Globus pallidus (tissue), 1 donor: ENCODE measurements at places on chromosomes 2 and 18.

GRCh38 chr18:3830604-3831003 lies 380.6 kb downstream of the TGIF1 start:
- no peak for DNase-seq

GRCh38 chr18:47932190-47932589 lies 1.7 kb upstream of the SMAD2 start:
- no peak for DNase-seq

GRCh38 chr2:128681507-128681906 lies 362.8 kb upstream of the HS6ST1 start:
- DNase-seq = no peak

GRCh38 chr2:138499684-138500083 lies 1.9 kb upstream of the SPOPL start:
- no peak for DNase-seq

GRCh38 chr18:42860548-42860947 lies 254.9 kb downstream of the RIT2 start:
- DNase-seq = no peak

DNA sequence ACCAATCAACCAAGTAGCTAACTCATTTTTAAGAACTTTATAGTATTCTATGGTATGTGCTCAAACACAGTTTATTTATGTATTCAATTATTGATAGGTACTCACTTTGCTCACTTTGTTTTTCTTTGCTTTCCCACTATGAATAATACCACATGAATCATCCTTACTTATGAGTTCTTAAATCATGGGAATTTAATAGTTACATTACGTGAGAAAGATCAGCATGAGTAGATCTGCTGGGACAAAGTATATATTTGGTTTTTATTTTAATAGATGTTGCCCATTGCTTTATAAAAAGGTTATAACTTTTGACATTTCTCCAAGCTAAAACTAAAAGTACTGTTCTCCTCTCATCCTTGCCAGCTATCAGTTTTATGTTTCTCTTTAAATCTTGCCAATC lies 390.7 kb downstream of the LRATD1 start:
- DNase-seq = no peak

GRCh38 chr18:6781796-6782195 lies 52.3 kb downstream of the ARHGAP28 start:
- DNase-seq = no peak

GRCh38 chr2:201414099-201415023 lies 36.9 kb downstream of the TRAK2 start:
- DNase-seq = no peak

DNA sequence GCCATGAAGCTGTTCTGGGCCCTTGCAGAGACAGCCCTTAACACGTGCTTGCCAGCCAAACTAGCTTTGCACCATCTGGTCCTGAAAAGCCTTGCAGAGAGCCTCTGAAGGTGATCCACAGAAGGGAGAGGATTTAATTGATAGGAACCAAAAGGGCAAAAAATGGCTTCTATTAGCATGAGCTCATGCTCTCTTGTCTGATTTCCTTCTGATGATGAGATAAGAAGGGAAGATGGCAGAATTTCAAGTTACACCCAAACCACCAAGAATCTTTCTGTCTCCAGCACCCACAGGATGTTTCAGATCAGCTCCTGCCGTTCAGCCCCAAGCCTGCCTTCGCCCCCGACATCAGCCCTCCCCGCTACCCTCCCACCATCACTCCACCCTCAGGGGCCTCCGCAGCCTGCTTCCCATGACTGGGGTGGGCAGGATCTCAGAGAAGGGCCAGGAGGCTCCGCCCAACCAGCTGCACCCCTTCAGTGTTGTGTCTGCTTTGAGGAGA lies 23.4 kb upstream of the GLI2 start:
- no peak for DNase-seq

GRCh38 chr2:121257480-121257840 lies 27.5 kb downstream of the TFCP2L1 start:
- no peak for DNase-seq

- no peak for DNase-seq
Measured at GRCh38 chr18:28204154-28204553, 27.2 kb upstream of the CDH2 start.

GRCh38 chr2:142094233-142094632 lies 36.6 kb downstream of the LRP1B start:
- no peak for DNase-seq

GRCh38 chr18:48913201-48913600 lies 37.6 kb downstream of the SMAD7 start:
- DNase-seq = no peak

DNA sequence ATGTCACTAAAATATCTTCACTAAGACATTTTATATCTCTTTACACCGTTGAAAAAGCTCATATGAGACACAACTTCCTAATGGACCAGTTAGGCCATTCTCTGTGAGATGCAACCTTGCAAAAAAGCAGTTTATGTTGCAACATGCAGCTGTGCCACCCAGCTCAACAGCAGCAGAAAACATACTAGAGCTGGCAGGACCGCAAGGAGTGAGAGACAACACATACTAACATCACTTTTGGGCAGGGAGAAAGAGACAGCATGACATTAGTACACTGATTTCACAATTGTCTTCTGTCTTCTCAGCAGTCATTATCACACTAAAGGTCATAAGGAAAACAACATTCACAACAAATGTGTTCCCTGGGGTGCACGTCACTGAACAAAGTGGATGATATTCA lies 122.9 kb downstream of the EPB41L3 start:
- DNase-seq = peak; percentile 74

GRCh38 chr18:49076654-49077166 lies 125.9 kb upstream of the SMAD7 start:
- no peak for DNase-seq

- no peak for DNase-seq
Measured at GRCh38 chr2:196743165-196743564, 56.3 kb downstream of the GTF3C3 start.

- no peak for DNase-seq
Measured at GRCh38 chr2:118849226-118850167, 2.0 kb upstream of the EN1 start.

DNA sequence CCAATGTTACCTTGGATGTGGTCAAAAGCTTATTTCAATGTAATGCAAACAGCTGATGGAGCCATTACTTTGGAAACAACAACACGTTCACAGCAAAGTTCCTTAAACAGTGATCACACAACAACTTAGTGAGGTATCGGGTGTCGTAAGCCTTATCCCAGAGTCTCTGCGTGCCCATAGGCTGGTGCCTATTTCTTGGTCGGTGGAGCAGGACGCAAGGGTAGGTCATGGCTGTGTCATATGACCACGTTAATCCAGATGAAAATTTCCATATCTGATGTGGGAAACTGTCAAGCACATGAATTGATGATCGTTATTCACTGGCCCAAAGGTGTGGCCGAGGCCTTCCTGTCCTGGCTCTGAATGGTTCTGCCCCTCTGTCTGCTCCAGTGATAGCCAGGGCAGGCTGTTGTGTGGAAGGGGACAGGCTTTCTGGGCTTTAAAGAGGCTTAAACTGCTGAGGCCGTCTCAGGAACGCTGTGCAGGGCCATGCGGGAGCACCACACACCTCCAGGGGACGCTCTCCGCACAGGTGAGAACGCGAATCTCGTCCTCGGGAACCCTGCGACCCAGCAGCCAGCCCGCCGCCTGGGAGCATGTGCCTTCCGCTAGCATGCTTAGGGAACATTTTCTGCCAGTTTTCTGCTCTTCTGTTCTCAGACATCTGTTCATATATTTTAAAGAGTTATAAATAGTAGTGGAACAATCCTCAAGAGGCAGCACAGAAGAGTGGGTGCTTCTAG lies 90.6 kb downstream of the KCTD1 start:
- DNase-seq = no peak

- DNase-seq = no peak
Measured at GRCh38 chr2:489838-490237, 187.4 kb downstream of the TMEM18 start.

DNA sequence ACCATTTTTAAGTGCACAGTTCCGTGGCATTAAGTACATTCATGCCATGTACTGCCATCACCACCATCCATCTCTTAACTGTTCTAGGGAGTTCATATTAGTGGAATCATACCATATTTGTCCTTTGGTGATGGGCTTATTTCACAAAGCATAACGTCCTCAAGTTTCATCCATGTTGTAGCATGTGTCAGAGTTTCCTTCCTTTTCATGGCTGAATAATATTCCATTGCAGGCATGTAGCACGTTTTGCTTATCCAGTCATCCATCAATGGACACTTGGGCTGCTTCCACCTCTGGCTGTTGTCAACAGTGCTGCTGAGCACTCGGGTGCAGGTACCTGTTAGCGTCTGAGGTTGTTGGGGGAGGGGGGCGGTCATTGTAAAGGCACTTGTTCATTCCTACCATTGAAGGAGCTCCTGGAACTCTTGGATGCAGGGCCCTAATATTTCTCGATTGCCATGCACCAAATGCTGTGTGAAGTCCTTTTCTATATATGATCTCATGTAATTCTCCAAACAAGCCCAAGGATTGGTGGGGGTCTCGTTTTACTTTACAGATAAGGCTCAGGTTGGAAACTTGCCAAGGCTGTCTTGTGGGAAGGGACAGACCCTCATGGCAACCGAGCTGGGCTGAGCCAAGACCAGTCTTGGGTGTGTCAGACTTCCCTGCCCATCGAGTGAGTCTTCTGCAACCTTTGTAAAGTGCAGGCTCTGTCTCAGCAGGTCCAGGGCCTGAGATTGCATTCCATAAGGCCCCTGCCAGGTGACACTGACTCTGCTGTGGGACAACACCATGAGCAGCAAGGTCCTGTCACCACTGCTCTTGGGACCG lies 42.9 kb upstream of the SH3RF3 start:
- no peak for DNase-seq

DNA sequence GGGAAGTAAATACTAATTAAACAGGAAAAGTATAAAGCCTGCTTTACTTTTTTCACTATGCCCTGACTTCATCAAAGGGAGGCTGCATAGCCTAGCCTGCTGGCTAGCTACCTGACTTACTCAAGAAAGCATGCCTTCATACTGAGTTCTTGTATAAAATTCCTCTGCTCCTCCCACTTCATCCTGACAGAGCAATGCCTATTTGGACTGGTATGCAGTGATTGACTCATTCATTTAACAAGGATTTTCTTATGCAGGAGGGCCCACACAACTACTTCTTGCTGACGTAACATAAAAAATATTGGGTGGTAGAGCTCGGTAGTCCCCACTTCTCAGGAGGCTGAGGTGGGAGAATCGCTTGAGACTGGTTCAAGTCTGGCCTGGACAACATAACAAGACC lies 70.5 kb downstream of the PRPF40A start:
- no peak for DNase-seq

GRCh38 chr2:226794751-226795171 lies 4.9 kb downstream of the IRS1 start:
- no peak for DNase-seq

GRCh38 chr2:241040081-241040803 lies 41.8 kb downstream of the SNED1 start:
- no peak for DNase-seq

GRCh38 chr18:36672437-36673344 lies 156.1 kb downstream of the TPGS2 start:
- DNase-seq = no peak

GRCh38 chr18:26593365-26594320 lies 45.3 kb upstream of the KCTD1 start:
- DNase-seq = no peak

DNA sequence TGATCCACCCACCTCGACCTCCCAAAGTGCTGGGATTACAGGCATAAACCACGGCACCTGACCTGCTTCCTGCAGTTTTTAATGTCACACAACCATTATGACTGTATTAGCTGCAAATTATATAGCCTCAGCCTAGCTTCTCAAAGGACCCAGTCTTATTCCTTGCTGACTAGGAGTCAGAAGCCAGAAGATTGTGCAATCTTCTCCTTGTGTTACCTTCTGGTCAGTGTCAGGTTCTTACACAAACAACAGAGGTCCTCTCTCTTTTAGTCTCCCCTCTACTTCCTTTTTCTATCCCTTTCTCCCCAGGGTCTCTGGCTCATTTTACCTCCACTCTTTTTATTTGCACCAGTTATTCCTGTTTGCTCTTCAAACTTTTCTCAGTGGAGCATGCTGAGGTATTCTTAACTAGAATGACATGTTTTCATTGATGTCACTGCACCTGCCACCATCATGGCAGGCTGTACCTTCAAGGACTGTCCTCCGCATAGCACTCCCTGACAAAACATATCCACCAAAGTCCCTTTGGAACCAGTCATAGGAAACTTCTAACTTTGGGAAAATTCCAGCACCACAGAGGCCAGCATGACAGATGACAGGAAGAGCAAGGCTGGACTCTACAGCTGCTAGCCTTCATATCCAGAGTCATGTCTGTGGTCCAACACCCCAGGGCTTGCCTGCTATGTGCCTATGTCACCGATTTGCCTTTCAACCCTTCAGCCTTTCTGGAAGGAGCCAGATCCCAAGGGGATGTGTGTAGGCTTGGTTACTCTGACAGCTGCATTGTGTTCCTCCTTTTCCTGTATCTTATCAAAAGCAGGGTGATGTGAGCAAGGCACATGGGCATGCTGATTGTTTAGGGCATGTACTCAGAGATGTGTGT lies 45.2 kb upstream of the EPC2 start:
- no peak for DNase-seq

DNA sequence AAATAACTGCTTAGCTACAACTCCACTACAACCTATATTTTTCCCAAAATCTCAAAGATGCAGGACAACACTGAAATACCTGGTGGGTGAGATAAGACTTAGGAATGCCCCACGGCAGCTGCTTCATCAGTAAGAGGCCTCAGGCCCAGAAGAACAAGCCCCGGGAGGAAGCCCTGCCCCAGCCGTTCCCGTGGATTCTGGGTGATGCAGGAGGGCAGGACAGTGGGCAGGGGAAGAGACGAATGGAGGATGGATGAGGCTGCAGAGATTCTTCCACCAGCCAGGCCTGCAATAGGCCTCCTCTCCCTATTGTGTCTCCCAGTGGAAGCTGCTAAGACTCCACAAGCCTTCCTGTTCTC lies 197.9 kb upstream of the HDAC4 start:
- DNase-seq = no peak

DNA sequence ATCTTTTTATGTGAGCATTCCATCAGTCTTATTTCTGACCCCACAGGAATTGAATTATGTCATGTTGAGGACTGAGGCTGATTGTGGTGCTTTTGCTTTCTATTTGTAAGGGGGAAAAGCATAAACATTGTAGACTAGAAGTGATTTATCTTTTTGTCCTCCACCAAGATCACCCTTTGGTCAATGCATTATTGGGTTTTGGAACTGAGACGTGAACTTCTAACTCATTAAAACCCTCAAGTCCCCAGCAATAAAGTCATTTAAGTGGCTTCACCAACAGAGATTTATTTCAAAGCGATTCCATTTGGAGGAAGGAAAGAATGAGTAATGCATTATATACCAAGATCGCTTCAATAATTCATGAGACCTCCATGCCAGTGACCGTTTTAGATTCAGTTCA lies 75.5 kb upstream of the TXNDC2 start:
- no peak for DNase-seq
